ENCODE measurements at places on chromosomes 12 and 14.
A peak's percentile ranks its signal among the peaks of the same experiment; 100 is the strongest.

DNA sequence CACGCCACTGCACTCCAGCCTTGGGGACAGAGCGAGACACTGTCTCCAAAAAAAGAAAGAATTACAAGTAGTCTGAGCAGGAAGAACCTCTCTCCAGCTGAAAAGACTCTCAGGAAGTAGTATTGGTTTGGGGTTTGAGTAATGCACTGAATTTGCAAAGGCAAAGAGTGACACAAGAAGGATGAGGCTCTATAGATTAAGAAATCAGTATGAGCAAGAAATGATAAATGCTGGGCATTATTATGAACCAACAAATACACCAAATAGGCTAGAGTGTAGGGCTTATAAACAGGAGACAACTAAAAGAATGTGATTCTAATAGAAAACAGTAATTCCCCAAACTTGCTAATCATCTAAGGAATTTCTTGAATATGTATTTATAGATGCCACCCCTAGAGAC lies 2.6 kb upstream of the SLC35E3 start:
- peak; percentile 73 for DNase-seq

- no peak for DNase-seq
Measured at GRCh38 chr14:95645389-95645996, 40.7 kb upstream of the TCL1B start.

- peak; percentile 70 for DNase-seq
Measured at GRCh38 chr14:104976198-104977007, 1.8 kb downstream of the AHNAK2 start.

DNA sequence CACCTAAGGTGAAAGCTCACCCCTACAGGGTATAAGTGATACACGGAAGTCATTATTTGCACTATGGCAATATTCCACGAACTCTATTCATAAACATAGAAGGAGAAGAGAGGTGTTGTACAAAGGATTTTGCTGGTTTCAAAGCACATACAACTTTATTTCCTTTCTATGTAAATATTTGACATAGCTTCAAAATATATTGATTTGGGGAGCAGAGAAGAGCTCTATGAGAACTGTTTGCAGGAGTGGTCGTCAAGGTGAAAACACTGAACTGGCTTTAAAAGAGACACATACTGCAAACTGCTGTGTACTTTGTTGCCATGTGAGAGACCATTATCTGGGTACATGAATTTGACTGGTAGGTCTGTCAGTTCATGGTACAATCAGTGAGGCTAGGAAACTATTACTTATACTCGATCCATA lies 16.7 kb downstream of the CNIH1 start:
- DNase-seq: no peak

DNA sequence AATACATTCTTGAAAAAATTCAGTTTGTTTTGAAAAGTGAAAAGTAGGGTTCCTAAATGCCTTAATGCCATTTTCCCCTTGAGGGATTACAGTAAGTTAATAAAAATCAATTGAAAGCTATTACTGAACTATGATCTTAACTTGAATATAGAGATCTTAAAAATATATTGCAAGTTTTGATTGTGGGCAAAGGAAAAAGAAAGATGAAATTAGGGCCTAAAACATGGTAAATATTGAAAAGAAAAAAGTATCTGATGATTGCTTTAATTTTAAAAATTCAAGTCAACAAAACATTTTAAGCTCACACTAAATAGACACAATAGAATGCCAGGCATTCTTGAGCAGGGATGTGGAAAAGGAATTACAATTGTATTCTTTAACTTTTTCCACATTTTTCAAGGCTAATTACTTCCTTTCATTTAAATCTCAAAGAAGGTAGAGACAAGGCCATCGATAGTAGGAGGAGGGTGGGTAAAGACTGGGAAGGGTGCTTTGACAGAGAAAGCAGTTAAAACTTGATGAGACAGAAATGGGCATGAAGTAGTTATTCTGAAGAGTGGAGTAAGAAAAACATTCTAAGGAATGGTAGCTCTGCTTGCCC lies 294.4 kb downstream of the NELL2 start:
- no peak for DNase-seq

GRCh38 chr12:8667270-8667669 lies 4.6 kb upstream of the MFAP5 start:
- DNase-seq: peak; percentile 56

DNA sequence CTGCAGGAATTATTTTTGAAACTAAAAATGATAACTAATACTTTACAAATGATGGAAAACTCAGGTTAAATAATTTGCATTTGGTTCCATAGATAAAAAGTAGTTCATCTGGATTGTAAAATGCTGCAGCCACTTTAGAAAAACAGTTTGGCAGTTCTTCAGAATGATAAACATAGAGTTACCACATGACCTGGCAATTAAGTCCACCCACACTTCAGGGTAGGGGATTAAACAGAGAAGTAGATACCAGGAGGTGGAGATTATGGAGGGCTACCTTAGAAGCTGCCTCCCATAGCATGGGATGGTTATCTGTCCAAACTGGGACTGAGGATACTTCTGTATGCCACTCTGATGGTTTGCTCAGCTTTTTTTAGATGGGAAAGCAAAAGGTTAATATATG lies 22.2 kb downstream of the ARF6 start:
- DNase-seq: no peak

Measured in Kasumi-1 (cell line).